Prostate gland (tissue), 2 donors: ENCODE measurements at places on chromosomes 5 and 9.
A peak's percentile ranks its signal among the peaks of the same experiment; 100 is the strongest.

- DNase-seq, result no peak
These were observed 416.1 kb upstream of the TRPC7 start for GRCh38 chr5:136781464-136781863.

GRCh38 chr9:36187414-36187813 is 3.3 kb upstream of the CLTA start:
- DNase-seq, result no peak

DNA sequence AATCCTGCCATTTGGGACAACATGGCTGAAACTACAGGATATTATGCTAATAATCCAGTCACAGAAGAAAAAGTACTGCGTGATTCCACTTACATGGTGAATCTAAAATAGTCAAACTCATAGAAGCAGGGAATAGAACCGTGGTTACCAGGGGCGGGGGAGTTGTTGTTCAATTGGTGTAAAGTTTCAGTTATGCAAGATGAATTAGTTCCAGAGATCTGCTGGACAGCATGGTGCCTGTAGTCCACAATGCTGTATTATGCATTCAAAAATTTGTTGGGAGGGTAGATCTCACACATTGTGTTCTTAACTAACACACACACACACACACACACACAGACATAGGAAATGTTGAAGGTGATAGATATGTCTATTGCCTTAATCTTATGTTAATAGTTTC is 480.5 kb downstream of the DMRT2 start:
- no peak for DNase-seq

- DNase-seq, result no peak
These were observed 244.3 kb downstream of the PDE4D start for GRCh38 chr5:59648949-59649921.

DNA sequence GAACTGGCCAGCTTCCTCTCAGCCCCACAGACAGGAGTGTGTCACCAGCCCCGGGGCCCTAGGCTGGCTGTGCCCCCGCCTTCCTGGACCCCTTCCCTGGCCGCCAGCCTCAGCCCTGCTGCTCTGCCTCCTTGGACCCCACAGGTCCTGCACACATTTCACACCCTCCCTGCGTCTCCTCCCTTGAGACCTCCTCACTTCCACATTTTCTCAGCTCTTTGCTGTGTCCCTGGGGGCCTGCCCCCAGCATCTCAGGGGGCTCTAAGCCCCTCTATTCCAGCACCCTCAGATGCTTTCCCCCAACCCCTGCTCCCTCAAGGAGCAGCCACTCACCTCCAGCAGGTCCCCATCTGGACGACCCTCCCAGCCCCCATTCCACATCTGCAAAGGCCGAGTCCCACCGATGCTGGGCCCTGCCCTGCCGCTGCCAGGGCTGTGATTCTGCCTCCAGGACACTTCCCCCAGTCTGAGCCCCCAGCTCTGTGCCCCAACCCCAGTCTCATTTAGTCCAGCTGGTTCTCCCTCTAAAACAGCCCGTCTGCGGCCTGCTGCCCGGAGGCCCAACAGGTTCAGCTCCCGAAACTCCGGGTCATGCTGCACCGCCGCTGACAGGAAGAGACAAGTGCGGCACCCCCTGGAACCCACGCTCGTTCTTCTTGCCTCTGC is 4.2 kb downstream of the SLC34A3 start:
- no peak for DNase-seq

GRCh38 chr5:134120386-134121138 is 6.1 kb downstream of the TCF7 start:
- DNase-seq, result no peak

DNA sequence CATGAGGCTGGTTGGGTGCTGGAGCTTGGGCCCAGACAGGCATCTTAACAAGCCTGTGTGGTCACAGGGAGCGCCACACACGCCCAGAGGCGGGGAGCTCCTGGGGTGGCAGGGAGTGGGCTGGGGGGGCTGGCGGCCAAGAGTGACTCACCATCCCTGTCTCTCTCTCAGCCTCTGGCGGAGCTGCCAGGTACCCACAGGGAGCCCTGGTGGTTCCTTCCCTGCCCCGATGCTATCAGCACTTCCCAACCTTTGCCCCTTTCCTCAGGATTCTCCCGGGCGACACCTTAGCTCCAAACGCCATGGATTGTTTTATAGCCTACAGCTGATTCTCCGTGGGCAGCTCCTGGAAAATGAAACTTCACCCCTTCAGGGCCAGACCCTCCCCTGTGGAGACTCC is 5.5 kb downstream of the SLC9A3 start:
- no peak for DNase-seq

GRCh38 chr5:132227235-132227484 is 493 bp downstream of the P4HA2 start:
- DNase-seq, result no peak

GRCh38 chr5:112338681-112339337 is 80.3 kb downstream of the EPB41L4A start:
- DNase-seq, result peak; percentile 78

GRCh38 chr5:75571547-75571946 is 39.7 kb upstream of the ANKDD1B start:
- no peak for DNase-seq

DNA sequence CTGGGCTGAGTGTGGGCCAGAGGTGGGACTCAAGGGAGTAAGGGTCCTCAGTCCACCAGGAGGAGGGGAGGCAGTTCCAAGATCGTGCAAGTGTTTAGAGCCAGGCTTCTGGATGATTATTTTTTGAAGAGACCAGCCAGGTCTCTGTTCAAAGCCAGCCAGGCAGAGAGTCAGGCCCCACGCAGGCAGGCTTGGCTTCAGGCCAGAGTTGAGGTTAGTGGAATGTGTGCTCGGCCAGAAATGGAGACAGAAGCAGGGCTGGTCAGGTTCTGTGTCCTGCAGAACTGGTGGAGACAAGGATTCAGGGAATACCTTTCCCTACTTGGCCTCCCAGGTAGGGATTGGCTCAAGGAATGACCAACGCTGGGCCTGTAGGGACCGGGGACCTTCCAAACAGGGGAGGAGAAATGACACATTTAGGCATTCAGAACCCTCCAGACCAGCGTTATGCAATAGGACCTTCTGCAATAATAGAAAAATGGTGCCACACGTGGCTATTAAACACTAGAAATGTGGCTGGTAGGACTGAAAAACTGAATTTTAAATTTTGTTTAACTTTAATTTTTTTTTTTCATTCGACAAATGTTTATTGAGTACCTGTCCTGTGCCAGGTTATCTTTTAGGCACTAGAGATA is 106.2 kb downstream of the CMYA5 start:
- no peak for DNase-seq

GRCh38 chr5:124628721-124629596 is 117.5 kb downstream of the ZNF608 start:
- DNase-seq, result no peak

- no peak for DNase-seq
These were observed 38.7 kb upstream of the PTGS1 start for GRCh38 chr9:122332083-122332482.

- DNase-seq, result no peak
These were observed 113.5 kb downstream of the TENT4A start for GRCh38 chr5:6826756-6827155.

GRCh38 chr5:89204756-89205155 is 321.8 kb upstream of the MEF2C start:
- DNase-seq, result no peak

DNA sequence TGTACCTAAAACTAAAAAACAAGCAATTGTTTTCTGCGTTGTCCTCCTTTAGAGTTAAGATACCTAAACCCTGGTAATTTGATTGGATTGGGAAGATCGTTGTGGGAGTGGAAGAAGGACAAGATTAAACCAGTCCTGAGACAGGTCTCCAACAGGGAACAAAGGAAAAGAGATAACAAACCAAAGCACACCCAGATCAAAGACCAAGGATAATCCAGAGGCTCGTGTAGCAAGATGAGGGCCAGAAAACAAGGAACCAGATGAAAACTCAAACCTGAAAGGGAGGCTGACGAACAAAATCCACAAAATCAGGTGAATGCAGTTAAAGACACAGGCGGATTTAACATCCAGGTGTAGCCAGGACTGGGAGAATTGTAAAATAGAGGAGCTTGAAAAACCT is 618.1 kb downstream of the SLCO4C1 start:
- no peak for DNase-seq

- no peak for DNase-seq
These were observed 78.1 kb upstream of the UBTD2 start for GRCh38 chr5:172361566-172362238.

- DNase-seq, result no peak
These were observed 138.5 kb downstream of the TTLL11 start for GRCh38 chr9:121954477-121955140.

DNA sequence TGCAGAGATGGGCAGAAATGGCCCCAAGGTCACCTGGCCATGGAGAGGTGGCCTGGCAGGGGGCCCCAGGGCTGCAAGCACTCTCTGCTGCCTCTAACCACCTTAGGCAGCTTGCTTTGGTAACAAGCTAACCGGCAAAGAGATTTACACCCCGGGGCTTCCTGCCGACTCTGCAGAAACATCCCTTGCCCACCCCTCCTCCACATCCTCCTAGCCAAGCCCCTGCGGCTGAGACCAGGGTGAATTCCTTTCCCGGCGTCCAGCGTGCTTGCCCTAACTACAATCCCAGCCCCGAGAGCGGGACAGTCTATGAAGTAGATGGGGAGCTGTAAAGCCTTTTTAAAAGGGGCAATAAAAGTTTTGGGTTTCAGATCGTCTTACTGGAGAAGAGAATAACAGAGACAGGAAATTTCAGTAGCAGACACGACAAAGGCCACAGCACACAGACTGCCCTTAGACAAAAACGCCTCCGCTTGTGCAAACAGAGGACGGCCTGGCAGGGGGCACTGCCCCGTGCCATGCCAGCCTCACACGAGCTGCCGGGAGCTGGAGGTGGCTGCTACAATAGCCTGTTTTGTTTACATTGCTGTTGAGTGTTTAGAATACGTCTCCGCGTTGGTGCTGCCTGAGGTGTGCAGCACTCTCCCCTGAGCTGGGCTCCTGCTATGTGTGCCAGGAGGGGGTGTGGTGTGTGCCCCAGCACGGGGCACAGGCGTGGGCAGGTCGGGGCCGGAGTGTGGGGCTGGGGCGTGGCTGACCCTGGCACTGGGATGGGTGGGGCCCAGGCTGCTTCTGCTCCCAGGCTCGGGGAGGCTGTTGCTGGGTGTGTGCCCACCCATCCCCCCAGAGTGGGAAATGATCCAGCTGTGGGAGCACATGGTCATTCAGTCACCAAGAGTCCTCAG is 15.3 kb downstream of the MYMK start:
- peak; percentile 17 for DNase-seq

DNA sequence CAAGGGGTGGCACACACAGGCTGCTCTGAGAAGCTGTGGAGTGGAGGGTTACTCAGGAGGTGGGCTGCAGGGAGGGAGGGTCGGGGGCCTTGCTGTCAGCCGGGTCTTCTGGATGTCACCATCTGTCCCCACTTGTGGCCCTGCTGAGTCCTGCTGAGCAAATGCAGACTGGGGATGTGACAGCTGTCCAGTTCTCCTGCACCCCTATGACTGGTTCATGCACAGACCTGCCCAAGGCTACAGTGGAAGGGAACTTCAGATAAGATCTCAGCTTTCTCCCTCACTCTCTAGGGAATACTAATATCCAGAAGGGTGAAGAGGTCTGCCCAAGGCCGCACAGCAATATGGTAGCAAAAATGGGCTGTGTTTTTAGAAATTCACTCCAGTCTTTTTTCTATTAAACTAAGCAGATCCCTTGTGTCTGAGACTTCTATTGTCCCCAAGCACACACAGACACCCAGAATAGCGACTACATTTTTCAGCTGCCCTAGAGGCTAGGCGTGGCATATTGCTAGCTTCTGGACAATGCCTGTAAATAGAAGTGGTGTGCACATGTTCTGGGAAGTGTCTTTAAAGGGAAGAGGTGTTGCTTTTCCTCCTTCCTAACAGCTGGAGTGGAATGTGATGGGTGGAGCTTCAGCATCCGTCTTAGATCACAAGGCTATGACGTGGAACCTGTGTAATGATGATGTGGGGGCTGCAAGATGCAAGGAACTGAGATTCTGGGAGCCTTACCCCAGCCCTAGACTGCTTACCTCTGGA is 51.1 kb upstream of the TBC1D2 start:
- no peak for DNase-seq

- no peak for DNase-seq
These were observed 18.8 kb downstream of the FTMT start for GRCh38 chr5:121870489-121870888.

- DNase-seq, result no peak
These were observed 15.6 kb downstream of the PITX1 start for GRCh38 chr5:135018457-135018856.

DNA sequence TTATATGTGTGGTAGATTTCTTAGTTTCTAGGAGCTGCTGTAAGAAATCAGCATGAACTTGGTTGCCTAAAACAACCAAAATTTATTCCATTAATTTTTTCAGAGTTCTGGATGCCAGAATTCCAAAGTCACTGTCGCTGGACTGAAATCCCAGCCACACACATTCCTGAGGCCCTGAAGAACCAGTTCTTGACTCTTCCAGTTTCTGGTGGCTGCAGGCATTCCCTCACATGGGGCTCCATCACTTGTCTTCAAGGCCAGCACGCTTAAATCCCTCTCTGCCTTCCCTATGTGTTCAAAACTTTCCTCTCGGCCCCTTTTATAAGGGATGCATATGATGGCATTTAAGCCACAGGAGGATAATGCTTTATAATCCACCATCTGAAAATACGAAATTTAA is 1237.5 kb upstream of the CDH9 start:
- no peak for DNase-seq

- DNase-seq, result no peak
These were observed 124.4 kb downstream of the WDR41 start for GRCh38 chr5:77367741-77368140.

GRCh38 chr5:90898326-90899013 is 339.9 kb downstream of the ADGRV1 start:
- DNase-seq, result no peak

GRCh38 chr5:145360936-145361335 is 474.2 kb downstream of the PRELID2 start:
- DNase-seq, result no peak

- no peak for DNase-seq
These were observed 57.9 kb downstream of the OSTF1 start for GRCh38 chr9:75146229-75146628.

DNA sequence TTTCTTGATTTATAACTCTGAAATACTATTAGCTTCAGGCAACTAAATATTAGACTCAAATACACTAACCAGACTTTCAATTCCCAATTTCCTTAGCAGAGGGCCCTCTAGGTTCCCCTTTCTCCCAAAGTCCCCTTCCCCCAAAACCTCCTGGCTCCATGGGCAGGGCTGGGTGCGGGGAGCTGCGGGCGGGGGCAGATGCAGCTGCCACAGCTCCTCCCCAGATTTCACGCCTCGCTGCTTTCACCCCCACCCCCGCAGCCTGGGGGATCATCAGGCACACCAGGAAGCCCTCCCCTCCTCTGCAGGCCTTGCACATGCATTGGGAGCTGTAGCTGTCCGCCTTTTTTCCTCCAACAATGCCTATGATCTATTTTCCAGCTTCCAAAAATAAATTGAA is 82.8 kb upstream of the SPATA31C2 start:
- DNase-seq, result no peak

GRCh38 chr5:2710910-2711309 is 40.6 kb downstream of the IRX2 start:
- DNase-seq, result no peak

GRCh38 chr9:36023260-36024048 is 13.3 kb upstream of the RECK start:
- peak; percentile 73 for DNase-seq

- DNase-seq, result no peak
These were observed 64.6 kb upstream of the GRIA1 start for GRCh38 chr5:153425914-153426313.
